ENCODE measurements at places on chromosomes 11 and 22.
A peak's percentile ranks its signal among the peaks of the same experiment; 100 is the strongest.

DNA sequence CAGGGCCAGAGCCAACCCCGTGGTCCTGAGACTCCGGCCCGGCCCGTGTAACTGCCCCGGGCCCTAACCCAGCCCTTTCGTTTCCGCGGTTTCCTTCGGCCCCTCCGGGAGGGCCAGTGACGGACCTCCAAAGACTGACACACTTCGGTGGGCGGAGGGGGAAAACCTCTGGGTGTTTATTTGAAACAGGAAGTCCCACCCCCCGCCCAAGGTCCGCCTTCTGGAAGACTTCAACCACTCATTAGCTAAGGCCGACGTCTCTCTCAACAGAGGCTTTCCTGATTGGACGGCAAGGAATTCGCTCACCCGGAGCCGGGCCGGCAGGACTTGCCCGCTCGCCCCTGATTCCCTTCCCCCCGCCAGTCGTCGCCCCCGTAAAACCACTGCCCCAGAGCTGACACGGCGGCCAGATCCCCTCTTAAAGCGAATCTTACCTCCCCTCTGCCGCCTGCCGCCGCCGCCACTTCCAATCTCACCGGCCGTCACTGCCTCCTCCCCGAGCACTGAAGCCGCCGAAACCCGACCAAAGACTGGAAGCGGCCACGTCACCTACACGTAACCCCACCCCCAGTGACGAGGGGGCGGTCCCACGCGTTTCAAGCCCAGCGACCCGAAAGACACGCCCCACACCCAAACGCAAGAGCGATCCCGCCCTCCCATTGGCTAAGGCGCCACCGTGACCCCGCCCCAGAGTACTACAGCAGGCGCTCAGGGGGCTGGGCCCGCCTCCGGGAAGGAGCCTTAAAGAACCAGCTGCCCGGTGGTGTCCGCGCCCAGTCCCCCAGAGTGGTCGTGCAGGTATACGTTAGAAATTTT, at the start of gene STX5:
TSS of gene STX5 (minus strand) at position 532 of the 816 bp plus-strand sequence. CDS start 808 bp downstream, outside the sequence.
- H3K27ac ChIP-seq: peak within 1 kb of the TSS; percentile 98
- peak; percentile 99 for DNase-seq
- peak within 1 kb of the TSS; percentile 94 for H3K4me3 ChIP-seq
- H3K27me3 ChIP-seq: no peaks in the 10 kb centered on the region
- peaks cover 64% of the 10 kb centered on the region for H3K36me3 ChIP-seq

DNA sequence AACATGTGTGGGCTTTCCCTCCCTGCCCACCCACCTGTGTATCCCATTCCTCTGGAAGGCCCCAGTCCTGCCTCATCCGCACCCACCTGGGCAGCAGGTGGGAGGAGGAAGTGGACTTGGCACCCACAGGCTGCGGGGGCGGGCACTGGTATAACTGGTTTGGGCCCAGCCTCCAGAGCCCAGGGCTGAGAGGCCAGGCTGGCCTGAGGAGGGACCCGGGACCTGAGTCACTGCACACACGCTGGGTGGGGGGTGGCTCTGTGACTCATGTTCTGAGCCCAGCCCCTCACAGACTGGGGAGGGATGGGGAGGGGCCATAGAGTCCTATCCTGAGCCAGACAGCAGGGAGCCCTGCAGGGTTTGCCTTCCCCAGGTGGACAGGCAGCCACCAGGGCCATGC, 16.7 kb downstream of the PHLDA2 start:
- peak; percentile 92 for DNase-seq
- peak overlapping the region; percentile 39 for H3K27ac ChIP-seq
- H3K36me3 ChIP-seq: no peaks in the 10 kb centered on the region
- H3K4me1 ChIP-seq: peaks cover 14% of the 10 kb centered on the region
- H3K27me3 ChIP-seq: no peaks in the 10 kb centered on the region

DNA sequence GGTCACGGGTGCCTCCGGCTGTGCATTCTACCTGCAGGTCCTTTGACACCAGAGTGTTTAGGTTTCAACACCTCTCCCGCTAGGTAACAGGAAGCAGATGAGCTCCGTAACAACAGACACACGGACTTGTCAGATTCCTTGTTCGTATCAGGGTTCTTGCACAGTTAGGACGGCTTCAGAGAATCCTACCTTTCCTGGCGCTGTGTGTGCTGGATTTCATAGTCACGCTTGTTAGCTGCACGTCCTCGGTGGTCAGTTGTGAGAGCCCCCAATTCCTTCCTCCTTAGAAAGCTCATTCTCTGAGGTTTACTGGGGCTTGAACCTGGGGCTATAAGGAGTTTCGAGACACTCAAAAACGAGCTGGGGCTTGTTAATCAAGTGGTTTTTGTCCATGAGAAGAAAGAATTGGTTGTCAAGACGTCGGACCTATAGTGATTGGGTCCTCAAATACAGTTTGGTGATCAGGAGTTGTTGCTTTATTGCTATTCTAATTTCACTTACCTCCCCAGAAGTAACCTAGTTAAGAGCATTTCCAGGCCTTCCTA, 664 bp downstream of the DDB2 start:
- H3K27ac ChIP-seq: peak overlapping the region; percentile 93
- peak; percentile 53 for DNase-seq
- peak overlapping the region; percentile 59 for H3K4me3 ChIP-seq
- peaks cover 20% of the 10 kb centered on the region for H3K4me1 ChIP-seq

GRCh38 chr11:74299015-74299414, 12.4 kb downstream of the P4HA3 start:
- H3K27me3 ChIP-seq: peaks cover 16% of the 10 kb centered on the region
- no peaks in the 10 kb centered on the region for H3K36me3 ChIP-seq
- no peak overlapping the region for H3K27ac ChIP-seq
- no peak overlapping the region for H3K4me3 ChIP-seq
- DNase-seq: no peak

- H3K4me3 ChIP-seq: no peak overlapping the region
- no peak overlapping the region for H3K27ac ChIP-seq
- H3K36me3 ChIP-seq: no peaks in the 10 kb centered on the region
- no peaks in the 10 kb centered on the region for H3K4me1 ChIP-seq
- no peaks in the 10 kb centered on the region for H3K27me3 ChIP-seq
These were observed 15.1 kb downstream of the MTMR2 start for GRCh38 chr11:95908826-95909225.

DNA sequence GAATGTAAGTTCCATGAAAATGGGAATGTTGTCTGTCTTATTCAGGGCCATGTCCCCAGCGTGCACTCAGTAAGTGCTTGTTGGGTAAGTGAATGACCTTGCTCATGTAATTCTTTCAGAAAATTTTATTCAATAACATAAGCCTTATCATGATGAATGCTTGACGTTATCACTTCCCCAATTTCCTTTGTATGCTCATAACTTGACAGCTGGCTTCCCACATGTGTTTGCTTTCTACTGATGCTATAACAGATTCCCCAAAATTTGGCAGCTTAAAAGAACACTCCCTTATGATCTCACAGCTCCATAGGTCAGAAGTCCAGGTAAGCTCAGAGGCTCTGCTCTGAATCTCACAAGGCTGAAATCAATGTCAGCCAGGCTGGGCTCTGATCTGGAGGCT, 155.8 kb upstream of the POU2AF2 start:
- H3K36me3 ChIP-seq: no peaks in the 10 kb centered on the region
- no peaks in the 10 kb centered on the region for H3K4me1 ChIP-seq
- no peak overlapping the region for H3K27ac ChIP-seq
- no peak overlapping the region for H3K4me3 ChIP-seq
- no peak for DNase-seq
- H3K27me3 ChIP-seq: no peaks in the 10 kb centered on the region

DNA sequence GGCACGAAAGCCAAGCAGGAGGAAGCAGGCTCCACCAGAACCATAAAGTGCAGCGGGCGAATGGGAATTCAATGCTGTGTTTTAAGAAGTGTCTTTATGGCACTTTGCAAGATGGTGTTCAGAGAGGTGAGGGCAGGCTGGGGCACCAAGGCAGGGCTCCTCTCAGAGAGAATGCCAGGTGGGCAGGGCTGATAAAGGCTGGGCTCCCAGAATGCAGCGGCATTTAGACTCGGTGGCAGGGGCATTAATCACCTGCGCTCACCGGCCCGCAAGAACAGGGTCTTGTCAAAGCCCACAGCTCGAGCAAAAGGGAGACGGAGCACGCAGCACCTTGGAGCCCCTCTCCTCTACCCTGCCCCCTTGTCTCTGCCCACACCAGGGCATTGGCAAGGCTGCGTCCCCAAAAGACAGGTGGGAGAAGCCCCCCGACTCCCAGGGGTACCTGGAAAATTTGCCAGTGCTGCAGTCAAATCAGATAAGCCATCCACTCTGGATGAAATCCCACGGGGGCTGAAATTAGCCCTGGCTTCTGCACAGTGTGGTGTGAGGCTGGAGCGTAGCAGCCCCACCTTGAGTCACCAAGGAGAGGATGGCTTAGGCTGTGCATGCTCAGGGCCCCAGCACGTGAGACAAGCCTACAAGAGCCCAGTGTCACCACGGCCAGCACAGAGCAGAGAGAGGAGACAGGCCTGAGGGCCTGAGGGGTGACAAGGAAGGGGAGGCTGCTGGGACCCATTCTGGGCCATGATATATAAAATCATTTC, 8.1 kb downstream of the MACROD1 start:
- H3K4me1 ChIP-seq: peaks cover 6% of the 10 kb centered on the region
- DNase-seq: no peak
- no peak overlapping the region for H3K27ac ChIP-seq
- no peaks in the 10 kb centered on the region for H3K27me3 ChIP-seq

- H3K4me3 ChIP-seq: no peak overlapping the region
- no peaks in the 10 kb centered on the region for H3K27me3 ChIP-seq
- DNase-seq: no peak
- no peaks in the 10 kb centered on the region for H3K4me1 ChIP-seq
These were observed 81.3 kb downstream of the PHF21A start for GRCh38 chr11:46039990-46040389.

DNA sequence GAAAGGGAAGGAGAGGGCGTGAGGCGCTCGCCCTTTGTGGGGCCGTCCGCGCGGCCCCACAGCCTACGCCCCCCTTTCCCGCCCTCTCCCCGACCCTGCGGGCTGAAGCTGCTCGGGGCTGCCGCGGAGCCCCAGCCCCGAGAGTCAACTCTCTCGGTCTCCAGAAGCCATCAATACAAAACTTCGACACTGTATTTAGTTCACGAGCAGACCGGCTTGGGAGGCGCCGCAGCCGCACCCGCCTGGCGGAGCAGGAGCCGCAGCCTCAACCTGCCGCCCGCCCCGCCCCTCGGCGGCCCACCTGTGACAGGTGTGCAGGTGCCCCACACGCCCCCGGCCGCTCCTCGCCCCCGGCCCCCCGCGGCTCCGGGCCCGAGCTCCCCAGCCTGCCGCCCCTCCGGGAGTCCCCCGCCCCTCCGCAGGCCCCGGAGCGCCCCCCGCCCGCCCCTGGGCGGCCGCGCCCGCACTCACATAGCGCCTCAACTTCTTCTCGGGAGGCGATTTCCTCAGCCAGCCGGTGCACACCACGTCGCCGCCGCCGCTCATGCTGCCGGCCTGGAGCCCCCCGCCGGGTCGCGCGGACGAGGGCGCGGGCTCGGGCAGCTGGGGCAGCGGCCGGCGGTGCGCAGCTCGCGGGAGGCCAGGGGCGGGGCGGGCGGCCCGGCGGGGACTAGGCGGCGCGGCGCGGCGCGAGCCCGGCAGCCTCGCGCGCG, at the start of gene GAB2:
TSS of gene GAB2 (minus strand) at position 646 of the 713 bp plus-strand sequence. CDS start at position 546, 100 bp downstream.
- H3K27me3 ChIP-seq: no peaks in the 10 kb centered on the region
- H3K27ac ChIP-seq: peak within 1 kb of the TSS; percentile 89
- H3K4me1 ChIP-seq: peaks cover 41% of the 10 kb centered on the region
- H3K4me3 ChIP-seq: peak within 1 kb of the TSS; percentile 69
- DNase-seq: no peak

DNA sequence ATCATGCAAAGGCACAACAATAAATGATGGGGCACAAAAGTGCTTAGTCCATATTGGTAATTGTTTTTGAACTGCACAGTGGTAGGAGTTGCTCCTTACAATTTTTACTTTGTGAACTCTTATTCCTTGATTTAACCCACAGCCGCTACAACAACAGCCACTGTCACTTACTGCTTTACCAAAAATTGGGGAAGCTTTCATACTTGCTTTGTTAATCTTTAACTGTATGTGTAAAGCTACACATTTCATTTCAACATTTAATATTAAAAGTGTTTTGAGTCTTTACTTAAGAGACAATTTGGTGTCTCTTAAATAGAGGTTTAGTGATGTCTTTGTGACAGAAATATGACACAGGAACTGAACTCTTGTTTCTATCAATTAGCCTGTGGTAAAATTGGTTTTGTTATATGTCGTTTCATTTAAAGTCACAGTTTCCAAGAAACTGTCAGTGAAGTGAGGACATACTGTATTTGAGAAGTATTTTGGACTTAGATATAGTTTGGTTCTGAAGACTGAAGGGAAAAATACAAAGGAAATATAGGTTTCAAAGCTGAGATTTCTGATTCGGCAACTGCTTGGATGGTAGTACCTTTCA, 6.5 kb upstream of the IL18BP start:
- H3K27me3 ChIP-seq: no peaks in the 10 kb centered on the region
- H3K36me3 ChIP-seq: peaks cover 44% of the 10 kb centered on the region
- H3K27ac ChIP-seq: no peak overlapping the region
- H3K4me3 ChIP-seq: no peak overlapping the region
- no peak for DNase-seq

DNA sequence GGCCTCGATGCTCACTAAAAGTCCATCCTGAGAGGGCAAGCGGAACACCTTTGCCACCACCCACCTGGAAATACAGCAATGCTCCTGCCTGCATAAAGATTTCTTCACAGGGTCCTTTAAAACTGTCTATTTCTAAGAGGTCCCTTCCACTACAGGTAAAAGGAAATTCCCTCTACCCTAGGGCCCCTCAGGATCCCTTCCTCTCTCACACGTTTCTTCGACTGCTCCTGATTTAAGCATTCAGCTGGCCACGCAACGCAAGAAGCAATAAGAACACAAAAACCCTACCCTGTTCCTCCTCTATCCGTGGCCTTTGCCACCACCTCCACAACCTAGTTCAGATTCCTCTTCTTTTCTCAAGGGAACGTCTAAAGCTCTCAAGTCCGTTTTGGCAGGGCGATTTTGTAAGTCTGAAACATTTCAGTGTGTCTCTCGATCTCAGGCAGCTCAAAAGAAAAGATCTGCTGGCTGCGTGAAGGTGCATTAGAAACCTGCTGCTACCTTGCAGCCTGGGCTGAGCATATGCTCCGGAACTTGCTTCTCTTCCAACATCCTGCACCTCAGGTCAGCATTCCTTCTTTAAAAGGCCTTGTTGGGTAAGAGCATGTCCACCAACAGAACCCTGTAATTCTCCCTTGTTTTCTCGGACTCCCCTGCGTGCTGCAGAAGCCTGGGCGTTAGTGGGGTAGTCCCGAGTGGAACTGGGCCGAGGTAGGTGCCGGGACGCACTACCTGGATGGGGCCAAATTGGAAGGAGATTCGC, 1.6 kb downstream of the LGR4 start:
- H3K27ac ChIP-seq: no peak overlapping the region
- no peaks in the 10 kb centered on the region for H3K36me3 ChIP-seq
- peaks cover 22% of the 10 kb centered on the region for H3K4me1 ChIP-seq
- peak overlapping the region; percentile 76 for H3K4me3 ChIP-seq

GRCh38 chr11:109510316-109510715, 88.3 kb downstream of the C11orf87 start:
- no peaks in the 10 kb centered on the region for H3K27me3 ChIP-seq
- no peaks in the 10 kb centered on the region for H3K36me3 ChIP-seq
- no peak for DNase-seq
- H3K4me3 ChIP-seq: no peak overlapping the region
- H3K4me1 ChIP-seq: no peaks in the 10 kb centered on the region

Measured in K562 (cell line).